Anterior cingulate cortex (tissue), 58 donors: ENCODE measurements at places on chromosomes 1 and 21.
A peak's percentile ranks its signal among the peaks of the same experiment; 100 is the strongest.

DNA sequence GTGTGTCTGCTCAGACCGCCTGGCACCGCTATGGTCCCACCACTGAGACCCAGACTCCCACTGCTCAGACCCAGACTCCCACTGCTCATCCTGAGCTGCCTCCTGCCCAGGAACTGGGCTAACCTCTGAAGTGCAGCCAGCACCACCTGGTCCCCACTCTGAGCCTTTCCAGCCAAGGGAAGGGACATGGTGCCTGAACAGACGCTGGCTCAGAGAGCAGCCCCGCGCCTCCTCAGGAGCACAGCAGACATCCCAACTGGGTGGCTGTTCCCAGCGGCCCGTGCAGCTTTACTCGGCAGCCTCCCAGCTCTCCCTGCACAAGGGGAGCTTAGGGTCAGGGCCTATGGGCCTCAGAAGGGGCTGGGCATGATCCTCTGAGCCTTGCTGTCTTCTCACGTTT, 27.8 kb upstream of the CNTN2 start:
- DNase-seq, result no peak

DNA sequence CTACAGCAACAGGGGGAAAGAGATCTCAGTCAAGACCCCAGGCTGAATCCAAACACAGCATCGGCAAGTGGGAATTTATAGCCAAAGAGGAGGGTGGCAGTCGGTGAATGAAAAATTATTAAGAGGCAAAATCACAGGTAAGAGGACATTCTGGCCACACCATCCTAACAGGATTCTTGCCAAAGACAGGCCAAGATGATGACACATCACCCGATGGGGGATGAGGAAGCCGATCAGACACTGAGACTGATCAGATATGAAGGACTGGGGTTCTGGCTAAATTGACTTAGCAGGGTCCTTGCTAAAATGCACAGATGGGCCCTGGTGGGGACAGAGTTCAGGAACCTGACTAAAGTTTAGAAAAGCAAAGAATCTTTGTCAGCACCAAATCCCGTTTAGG, 402.2 kb downstream of the SMYD3 start:
- no peak for DNase-seq

- DNase-seq, result no peak
Observed at GRCh38 chr1:19809044-19809750, 5.9 kb downstream of the RNF186 start.

DNA sequence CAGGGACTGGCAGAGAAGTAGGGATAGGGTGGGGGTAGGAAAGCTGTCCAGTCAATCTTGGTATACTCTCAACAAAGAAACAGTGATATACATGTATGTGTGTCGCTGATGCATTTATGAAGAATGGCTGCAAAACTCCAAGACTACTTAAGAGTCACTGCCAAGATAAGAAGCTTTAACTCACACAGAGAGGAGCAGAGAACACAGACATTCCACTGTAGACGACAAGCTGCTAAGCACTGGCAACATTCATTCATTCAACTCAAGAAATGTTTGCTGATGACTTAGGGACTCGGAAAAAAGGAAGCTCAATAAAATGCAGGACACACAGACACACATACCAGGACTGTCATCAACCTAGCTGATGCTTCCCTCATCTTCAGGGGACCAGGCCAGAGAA, 5.5 kb downstream of the CTNNBIP1 start:
- DNase-seq, result no peak

DNA sequence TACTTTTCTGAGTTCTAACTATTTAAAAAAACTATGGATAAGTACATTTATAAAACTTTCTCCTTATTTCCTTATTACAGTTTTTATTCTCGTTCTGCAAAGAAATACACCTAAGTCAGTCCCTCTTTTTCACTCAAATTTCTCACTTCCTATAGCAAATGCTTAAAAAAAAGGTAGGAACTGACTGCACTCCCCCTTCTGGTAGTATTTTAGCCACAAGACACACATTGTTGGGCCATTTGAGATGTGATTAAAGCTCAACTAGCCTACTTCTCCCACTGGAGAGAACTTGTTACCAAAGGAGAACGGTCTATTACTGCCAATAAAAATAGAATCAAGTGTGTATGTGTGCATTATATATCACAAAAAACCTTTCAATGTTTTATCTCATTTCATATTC, 521.9 kb upstream of the PRMT6 start:
- DNase-seq, result no peak

- no peak for DNase-seq
Observed at GRCh38 chr1:10838541-10838940, 42.1 kb upstream of the CASZ1 start.

- peak; percentile 63 for DNase-seq
Observed at GRCh38 chr1:25727635-25728286, 72.2 kb upstream of the SELENON start.
